ENCODE measurements at places on chromosomes 6 and 20. TPM values are rescaled to one million over a fixed set of nuclear protein-coding genes. Genes with fewer than 3 reads are reported as not detected.

Gene SIM1
- total RNA-seq, result not detected

DNA sequence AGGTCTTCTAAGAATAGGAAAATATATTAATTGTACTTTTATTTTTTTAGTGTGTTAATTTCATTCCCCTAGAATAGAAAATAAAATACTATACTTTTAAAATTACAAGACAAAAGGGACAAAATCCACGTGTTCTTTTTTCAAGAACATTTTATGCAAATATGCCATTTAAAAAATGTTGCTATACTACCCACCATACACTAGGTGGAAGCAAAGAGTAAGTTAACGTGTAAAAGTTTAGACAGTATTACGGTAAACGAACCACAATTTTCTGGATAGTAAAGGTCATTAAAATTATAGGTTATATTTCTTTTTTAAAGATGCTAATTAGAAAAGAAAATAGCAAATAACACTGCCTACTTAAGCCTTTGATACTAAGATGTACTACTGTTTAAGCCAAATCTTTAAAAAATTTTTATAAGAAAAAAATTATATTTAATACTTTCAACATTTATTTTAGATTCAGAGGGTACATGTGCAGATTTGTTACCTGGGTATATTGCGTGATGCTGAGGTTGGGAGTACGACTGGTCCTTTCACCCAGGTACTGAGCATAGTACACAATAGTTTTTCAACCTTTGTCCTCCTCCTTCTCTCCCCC lies 287.6 kb downstream of the PHF3 start:
- H3K4me3 ChIP-seq, result no peak overlapping the region
- H3K4me1 ChIP-seq, result peaks cover 30% of the 10 kb centered on the region

- H3K36me3 ChIP-seq, result no peaks in the 10 kb centered on the region
- H3K4me1 ChIP-seq, result no peaks in the 10 kb centered on the region
- DNase-seq, result no peak
- H3K27me3 ChIP-seq, result no peaks in the 10 kb centered on the region
- no peak overlapping the region for H3K4me3 ChIP-seq
Observed at GRCh38 chr20:47468290-47469050, 33.2 kb upstream of the NCOA3 start.

DNA sequence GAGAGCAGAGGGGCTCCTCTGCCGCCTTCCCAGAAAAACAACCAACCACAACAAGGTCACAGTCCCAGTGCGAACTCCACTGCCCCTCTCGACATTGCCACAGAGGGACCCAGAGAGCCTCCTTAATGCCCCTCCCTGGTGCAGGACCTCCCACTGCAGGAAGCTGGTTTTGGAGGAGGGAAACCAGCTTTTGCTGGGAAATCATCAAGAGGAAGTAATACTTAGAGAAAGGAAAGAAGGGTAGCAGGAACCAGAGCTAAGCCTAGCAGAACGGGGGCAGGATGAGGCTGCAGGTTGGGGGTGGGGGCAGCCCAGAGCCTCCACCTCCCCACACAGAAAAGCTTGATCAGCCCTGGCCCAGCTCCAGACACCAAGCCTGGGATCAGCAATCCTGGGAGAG lies 37.7 kb upstream of the SIRPA start:
- H3K4me3 ChIP-seq, result no peak overlapping the region
- peaks cover 15% of the 10 kb centered on the region for H3K4me1 ChIP-seq

GRCh38 chr6:28907394-28907793 lies 16.4 kb downstream of the TRIM27 start:
- no peaks in the 10 kb centered on the region for H3K27me3 ChIP-seq
- peaks cover 2% of the 10 kb centered on the region for H3K36me3 ChIP-seq
- H3K4me1 ChIP-seq, result no peaks in the 10 kb centered on the region

DNA sequence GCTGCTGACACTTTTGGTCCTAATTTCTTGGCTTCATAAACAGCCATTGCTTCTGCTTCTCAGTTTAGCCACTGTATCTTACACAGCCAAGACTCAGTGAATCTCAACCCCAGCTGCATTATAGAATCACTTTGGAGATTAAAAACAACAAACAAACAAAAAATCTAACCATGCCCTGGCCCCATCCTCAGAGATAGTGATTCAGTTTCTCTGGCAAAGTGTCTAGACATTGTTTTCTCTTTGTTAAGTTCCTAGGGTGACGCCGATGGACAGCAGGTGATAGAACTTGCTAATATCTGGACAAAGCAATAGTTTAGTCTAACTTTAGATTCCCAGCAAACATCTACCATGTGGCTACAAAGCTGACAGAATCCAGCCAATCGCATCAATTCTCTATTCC lies 2.9 kb downstream of the ADGRF5 start:
- no peak overlapping the region for H3K27ac ChIP-seq
- no peaks in the 10 kb centered on the region for H3K36me3 ChIP-seq
- H3K27me3 ChIP-seq, result no peaks in the 10 kb centered on the region
- H3K4me3 ChIP-seq, result no peak overlapping the region
- no peak for DNase-seq
- H3K4me1 ChIP-seq, result peaks cover 13% of the 10 kb centered on the region

Gene TREML2
- not detected for total RNA-seq

Gene LY6G6D
- 0.90 TPM for total RNA-seq

Data from neural progenitor cell (in vitro differentiated cells).